Trophoblast cell (in vitro differentiated cells and primary cell): ENCODE measurements at places on chromosomes 4 and X.

DNA sequence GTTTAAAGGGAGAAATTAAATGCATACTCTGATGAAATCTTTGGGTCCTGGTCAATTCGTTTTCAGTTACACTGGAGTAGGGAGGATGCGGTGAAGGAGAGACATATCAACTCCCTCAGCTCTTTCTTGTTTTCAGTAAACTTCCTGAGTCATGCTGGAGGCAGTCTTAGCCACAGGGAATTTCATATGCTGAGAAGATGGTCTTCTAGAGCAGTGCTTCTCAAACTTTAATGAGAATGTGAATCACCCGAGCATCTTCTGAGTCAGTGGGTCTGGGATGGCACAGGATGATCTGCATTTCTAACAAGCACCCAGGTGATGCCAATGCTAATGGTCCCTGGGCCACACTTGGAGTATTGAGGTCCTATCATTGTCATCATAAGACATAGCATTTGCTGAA lies 214.5 kb downstream of the KIT start:
- no peak for DNase-seq
- no peaks in the 10 kb centered on the region for H3K4me1 ChIP-seq
- no peak overlapping the region for H3K4me3 ChIP-seq
- H3K27me3 ChIP-seq = no peaks in the 10 kb centered on the region
- no peak overlapping the region for H3K27ac ChIP-seq

GRCh38 chr4:138561276-138561880 lies 319.2 kb upstream of the SLC7A11 start:
- H3K27ac ChIP-seq = no peak overlapping the region
- no peak overlapping the region for H3K4me3 ChIP-seq
- no peaks in the 10 kb centered on the region for H3K4me1 ChIP-seq
- no peaks in the 10 kb centered on the region for H3K36me3 ChIP-seq
- H3K27me3 ChIP-seq = no peaks in the 10 kb centered on the region
- no peak for DNase-seq

DNA sequence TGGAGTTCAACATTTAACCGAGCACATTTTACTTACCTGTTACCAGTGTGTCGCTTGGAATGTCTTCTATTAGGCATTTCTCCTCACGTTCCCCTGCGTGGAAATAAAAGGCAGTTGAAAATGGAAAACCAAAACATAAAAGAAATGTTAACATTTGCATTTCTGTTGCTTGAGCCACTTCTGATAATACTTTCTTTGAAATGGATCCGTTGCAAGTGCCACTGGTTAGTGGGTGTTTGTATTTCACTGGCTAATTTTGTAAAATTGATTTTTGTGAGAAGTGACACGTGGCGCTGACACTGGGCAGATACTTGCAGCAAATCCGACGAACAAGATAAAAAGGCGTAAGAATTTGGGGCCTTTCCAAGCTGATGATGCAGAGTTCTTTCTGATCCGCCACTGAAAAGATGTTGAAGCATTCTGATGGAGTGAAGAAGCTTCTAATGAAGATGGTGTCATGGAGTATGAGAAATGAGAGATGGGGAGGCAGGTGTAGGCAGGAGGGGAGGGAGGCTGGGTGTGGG lies 18.8 kb downstream of the SPON2 start:
- H3K4me3 ChIP-seq = no peak overlapping the region
- no peaks in the 10 kb centered on the region for H3K4me1 ChIP-seq
- H3K27me3 ChIP-seq = no peaks in the 10 kb centered on the region

GRCh38 chr4:186699881-186700397 lies 23.7 kb downstream of the FAT1 start:
- no peaks in the 10 kb centered on the region for H3K27me3 ChIP-seq
- H3K4me3 ChIP-seq = no peak overlapping the region
- H3K27ac ChIP-seq = no peak overlapping the region
- DNase-seq = no peak
